ENCODE measurements at places on chromosomes 5 and 9. TPM values are rescaled to one million over a fixed set of nuclear protein-coding genes. Genes with fewer than 3 reads are reported as not detected.

- DNase-seq: no peak
Measured at GRCh38 chr9:124254261-124254682, 3.5 kb upstream of the NEK6 start.

DNA sequence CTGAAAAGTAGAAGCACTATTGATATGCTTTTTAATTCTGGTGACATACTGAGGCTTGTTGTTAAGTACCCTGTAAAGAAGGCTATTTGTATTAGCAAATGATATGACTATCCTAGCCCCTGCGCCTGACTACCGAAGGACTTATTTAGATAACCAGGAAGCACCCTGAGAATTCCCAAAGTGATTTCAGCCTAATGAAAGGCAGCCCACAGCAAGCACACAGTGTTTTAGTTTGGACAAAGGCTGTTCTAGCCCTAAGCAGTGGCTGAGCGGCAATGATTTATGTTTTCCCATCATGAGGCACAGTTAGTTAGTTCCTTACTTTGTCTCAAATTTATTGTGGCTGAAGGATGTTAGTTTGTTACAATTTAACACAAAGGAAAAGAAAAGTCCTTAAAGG lies 235.3 kb downstream of the KCTD16 start:
- no peak for DNase-seq

DNA sequence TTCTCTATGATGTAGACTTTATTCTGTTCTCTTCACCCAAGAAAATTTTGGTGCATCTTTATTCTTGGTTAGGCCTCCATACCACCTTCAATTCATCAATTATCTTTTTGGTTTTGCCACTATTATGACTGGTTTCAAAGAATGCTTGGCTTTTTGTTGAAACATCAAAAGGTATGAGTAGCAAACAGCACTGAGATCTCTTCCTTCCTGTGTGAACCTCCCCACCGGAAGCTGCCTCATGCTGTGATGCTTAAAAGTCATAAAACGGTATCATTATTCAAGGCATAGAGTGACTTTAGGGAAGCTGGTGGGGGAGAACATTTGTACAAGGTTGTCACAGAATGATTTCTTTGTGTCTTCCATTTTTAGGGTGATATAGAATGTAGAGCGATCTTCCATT lies 70.6 kb downstream of the IQGAP2 start:
- DNase-seq: no peak

GRCh38 chr5:135444881-135445280 lies 2.3 kb downstream of the DCANP1 start:
- DNase-seq: no peak

The NTNG2 gene
- 2.4 TPM for total RNA-seq

DNA sequence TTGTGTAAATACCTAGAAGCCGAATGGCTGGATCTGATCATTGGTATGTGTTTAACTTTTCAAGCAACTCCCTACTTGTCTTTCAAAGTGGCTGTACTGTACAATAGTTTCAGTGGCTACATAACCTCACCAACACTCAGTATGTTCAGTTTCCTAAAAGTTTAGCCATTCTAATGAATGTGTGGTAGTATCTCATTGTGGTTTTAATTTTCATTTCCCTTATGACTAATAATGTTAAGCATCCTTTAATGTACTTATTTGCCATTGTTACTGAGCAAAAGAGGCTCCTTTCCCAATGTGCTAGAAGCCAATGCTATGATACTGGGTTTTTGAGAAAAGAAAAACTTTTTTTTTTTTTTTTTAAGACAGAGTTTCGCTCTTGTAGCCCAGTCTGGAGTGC lies 27.8 kb upstream of the ALDOB start:
- DNase-seq: no peak

DNA sequence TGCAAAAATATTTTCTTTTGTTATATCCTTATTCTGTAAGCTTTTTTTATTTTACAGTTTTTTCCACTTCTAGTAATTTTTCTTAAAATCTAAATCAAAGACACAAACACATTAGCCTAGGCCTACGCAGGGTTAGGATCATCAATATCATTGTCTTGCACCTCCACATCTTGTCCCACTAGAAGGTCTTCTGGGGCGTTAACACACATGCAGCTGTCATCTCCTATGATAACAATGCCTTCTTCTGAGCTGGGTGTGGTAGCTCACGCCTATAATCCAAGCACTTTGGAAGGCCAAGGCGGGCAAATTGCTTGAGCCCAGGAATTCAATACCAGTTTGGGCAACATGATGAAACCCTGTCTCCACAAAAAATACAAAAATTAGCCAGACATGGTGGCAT lies 78.9 kb upstream of the LRRC70 start:
- DNase-seq: no peak

The PRSS3 gene
- not detected for total RNA-seq

- DNase-seq: no peak
Measured at GRCh38 chr9:72786948-72787347, 165.9 kb downstream of the ALDH1A1 start.

GRCh38 chr9:95053611-95054570 lies 263.6 kb downstream of the FANCC start:
- DNase-seq: no peak

DNA sequence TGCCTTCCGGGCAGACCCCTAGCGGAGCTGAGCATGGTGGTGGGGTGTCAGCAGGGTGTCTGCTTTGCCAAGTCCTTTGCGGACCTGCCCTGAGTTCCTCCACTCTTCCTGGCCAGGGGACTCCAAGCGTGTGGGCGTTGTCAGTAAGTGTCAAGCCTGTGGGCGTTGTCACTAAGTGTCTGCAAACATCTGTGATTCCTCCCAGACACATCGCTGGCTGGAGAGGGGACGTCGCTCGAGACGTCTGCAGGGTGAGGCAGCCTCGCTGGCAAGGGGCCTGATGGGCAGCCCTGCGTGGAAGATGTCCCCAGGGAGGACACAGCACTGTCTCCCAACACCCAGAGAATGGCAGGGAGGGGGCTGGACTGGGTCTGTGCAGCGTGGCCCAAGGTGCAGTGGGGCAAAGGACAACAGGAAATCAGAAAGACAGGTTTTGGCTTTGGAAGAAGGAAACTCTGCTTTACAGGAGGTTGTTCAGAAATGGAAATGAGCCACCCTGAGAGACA lies 28.8 kb downstream of the ADAMTSL2 start:
- no peak for DNase-seq

DNA sequence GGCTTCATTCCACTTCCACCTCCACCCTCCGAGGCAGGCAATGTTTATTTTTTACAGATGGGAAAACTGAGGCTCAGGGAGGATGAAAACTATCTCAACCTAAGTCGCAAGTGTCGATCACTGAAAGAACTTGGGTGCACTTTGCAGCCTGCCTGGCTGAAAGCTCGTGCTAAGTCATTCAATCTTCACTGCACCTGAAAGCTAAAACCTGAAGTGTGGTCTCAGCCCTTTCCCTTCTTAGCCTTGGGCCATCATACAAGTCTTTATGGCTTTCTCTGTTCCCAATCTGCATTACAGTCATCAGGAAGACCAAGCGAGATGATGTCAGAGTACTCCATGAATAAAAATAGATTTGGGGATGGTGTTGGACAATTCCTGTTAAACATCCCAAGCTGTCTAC lies 1.0 kb upstream of the TNFSF8 start:
- DNase-seq: no peak

The RGS7BP gene
- not detected for total RNA-seq

The RAD17 gene
- total RNA-seq: 36.4 TPM

GRCh38 chr5:166712447-166713185 lies 1578.8 kb upstream of the WWC1 start:
- DNase-seq: no peak

GRCh38 chr9:22165144-22165543 lies 156.0 kb upstream of the CDKN2B start:
- no peak for DNase-seq

DNA sequence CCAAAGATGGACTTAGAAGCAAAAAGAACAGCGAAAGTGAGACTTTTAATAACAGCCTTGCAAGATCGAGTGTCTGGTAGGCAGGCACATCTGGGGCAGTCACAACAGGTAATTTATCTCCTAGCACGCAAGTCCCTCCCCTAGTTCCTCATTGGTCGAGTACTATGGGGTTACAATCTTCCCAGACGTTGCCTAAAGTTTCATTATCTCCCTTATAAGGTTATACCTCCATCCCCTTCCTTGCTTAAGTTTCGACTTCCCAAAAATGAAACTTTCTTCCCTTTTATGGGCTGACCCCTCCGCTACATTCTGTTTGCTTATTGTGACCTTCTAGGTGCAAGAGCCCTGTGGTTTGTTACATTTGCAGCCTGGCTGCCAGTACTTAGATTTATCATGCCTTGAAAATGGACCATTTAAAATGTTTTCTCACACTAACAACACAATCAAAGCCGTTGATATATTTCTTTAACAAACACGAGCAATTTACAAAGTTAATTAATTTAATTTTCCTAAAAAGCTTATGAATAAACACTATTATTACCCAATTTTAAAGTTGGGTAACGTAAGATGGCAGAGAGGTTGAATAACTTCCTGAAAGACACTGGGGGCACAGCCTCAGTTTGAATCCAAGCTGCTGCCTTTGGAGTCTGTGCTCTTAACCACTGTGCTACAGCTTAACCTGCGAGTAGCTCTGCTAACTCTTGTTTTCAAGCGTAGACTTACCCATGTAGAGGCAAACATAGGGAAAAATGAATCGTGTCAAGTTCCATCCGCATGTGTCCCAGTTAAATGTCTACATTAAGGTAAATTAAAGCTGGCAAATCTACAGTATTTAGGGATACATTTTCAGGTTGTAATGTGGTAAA lies 91.7 kb downstream of the EDIL3 start:
- DNase-seq: no peak

GRCh38 chr5:150077060-150077459 lies 9.3 kb downstream of the CSF1R start:
- DNase-seq: no peak

The BSPRY gene
- 18.8 TPM for total RNA-seq

The TXNDC8 gene
- not detected for total RNA-seq

The CCNO gene
- not detected for total RNA-seq

DNA sequence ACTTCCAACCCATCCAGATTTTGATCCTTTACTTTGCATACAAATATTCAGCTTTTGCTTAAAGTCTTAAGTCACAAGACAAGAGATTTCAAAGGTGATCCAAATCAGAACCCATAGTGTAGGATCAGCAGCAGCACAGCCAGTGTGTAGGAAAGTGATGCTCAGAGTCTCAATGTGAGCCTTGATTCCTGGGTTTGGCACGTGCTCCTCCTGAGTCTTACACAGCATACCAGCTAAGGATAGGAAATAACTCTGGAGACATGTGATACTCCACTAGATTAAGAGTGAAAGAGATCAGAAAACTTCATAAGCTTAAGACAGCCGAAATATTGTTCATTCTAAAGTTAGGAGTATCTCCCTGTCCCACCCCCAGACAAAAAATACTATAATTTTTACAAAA lies 344.9 kb downstream of the SEMA5A start:
- no peak for DNase-seq

DNA sequence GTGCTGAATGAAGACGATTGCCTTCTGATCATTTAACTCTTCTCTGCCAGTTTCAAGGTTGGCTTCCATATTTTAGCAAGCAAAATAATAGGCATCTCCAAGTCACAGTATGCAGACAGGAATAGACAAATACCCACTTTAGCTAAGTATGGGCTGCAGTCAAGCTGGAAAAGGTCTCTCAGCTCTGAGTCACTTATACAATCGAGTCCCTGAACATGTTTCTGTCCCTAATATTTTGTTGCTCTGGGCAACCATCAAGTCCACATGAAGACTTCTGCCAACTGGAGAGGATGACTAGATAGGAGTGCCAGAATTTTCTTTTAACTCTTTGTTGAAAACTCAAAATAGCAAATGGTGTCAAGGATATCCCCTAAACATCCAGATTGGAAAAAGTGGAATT lies 575.3 kb downstream of the RAB3C start:
- DNase-seq: no peak

The FBXL7 gene
- 14.8 TPM for total RNA-seq

- no peak for DNase-seq
Measured at GRCh38 chr9:87499424-87500017, 1.9 kb downstream of the DAPK1 start.

DNA sequence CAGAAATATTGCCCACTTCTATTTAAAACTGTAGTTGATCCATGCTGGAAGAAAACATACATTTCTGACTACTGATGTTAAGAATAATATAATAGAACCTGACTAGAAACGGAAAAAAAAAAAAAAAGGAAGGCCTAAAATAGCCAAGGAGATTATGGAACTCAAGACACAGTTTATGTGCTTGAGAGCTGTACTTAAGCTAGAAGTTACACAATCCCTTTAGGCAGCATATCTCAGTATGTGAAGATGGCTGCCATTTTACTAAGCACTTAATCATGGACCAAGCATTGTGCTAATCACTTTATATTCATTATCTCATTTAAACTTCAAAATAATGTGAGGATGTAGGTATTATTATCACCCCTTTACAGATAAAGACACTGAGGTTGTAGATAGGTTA lies 73.0 kb upstream of the NR4A3 start:
- DNase-seq: no peak

The CCL21 gene
- not detected for total RNA-seq

DNA sequence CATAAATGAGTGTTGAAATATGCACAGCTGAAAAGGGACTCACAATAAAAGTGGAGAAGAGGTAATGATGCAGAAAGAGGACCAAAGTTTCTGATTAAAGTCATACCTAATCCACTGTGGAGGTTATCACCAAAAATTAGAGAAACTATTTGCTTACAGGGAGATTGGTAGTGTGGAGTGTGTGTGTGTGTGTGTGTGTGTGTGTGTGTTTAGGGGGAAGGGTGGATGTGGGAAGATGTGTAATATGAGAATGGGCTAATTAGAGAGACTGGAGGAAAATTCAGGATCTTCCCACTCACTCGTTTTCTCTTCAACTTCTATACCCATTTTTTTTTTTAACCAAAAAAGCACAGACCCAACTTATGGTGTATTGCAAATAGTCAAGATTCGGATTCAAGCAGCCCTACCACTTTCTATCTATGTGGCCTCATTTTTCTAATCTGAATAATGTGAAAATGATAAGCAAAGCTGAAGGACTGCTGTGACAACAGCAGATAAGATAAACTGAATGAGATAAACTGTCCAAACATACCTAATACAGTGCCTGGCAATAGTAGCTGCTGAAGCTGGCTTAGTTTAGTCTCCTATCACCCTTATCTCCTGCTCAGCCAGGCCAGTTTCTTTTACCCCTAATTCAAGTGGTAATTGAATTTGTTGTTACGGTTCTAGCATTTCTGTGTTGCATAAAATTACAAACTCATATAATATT lies 501.1 kb downstream of the KDM4C start:
- DNase-seq: no peak

GRCh38 chr9:36827593-36827992 lies 206.5 kb downstream of the PAX5 start:
- DNase-seq: no peak

The OR1J2 gene
- not detected for total RNA-seq

- no peak for DNase-seq
Measured at GRCh38 chr9:93127395-93127911, 6.6 kb downstream of the NINJ1 start.

The GAS1 gene
- 4.0 TPM for total RNA-seq

All from progenitor cell of endocrine pancreas (in vitro differentiated cells).